ENCODE measurements at places on chromosomes 13 and 19. TPM values are rescaled to one million over a fixed set of nuclear protein-coding genes. Genes with fewer than 3 reads are reported as not detected.

SLC6A16 gene
- total RNA-seq: 6.0 TPM

NPAS1 gene
- total RNA-seq: 0.99 TPM

CD209 gene
- not detected for total RNA-seq

DUS3L gene
- total RNA-seq: 30.9 TPM

- DNase-seq: no peak
Measured at GRCh38 chr13:107238262-107238981, 670.5 kb upstream of the ARGLU1 start.

DNA sequence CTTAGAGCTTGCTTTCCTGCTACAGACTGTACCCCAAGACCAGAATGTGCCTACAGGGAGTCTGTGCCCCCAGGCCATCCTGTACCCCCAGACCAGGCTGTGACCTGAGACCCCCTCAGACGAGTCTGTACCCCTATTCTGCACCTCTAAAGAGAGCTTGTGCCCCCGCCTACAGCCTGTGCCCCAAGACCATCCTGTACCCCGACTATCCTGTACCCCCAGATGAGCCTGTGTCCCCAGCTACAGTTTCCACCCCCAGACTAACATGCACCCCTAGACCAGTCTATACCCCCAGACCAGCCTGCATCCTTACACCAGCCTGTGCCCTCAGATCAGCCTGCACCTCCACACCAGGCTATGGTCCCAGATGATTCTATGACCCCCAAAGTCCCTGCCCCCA lies 2.0 kb downstream of the CACNG6 start:
- DNase-seq: no peak

All from osteocyte (in vitro differentiated cells).